ENCODE measurements at places on chromosomes 2 and 18. TPM values are rescaled to one million over a fixed set of nuclear protein-coding genes. Genes with fewer than 3 reads are reported as not detected.
A peak's percentile ranks its signal among the peaks of the same experiment; 100 is the strongest.

- DNase-seq, result no peak
These were observed 6.7 kb downstream of the TMBIM1 start for GRCh38 chr2:218285604-218286003.

DNA sequence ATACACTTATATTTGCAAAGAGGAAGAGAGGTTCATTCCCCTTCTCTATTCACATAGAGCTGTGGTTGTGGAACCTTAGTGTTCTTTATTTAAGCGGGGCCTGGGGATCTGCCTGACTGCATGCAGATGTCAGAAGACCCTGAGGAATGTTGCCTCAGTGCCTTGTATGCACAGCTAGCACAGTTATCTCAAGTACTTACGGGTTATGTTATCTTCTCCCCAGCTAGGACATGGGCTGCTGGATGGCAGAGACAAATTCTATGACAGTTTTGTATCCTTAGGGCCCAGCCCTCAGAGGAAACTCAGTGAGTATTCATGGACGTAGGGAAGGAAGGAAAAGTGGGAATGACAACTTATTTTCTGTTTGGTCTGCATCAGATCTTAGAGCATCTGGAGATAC, 37.7 kb upstream of the RTN4 start:
- DNase-seq, result no peak

RAX gene
- not detected for polyA plus RNA-seq

VWC2L gene
- not detected for polyA plus RNA-seq

GRCh38 chr18:12441475-12442034, 33.8 kb downstream of the PRELID3A start:
- DNase-seq, result no peak

DNA sequence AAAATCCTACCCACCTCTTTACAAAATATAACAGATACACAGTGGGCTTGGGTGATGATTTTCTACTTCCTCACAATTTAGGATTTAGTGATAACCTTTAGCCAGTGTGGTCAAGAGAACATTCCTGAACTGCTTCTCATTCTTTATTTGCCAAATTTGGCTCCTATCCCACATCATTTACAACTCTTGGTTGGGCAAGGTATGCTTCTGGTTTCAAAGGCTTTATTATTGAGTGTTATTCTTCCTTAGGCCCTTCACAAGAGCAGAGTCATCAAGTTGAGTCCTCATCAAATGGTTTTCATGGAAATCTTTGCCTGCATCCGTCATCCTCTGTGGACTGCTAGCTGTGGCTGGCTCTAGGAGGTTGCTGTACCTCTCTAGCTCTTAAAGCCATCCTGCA, 472.0 kb upstream of the ETAA1 start:
- DNase-seq, result peak; percentile 9

GRCh38 chr2:122205641-122206040, 450.2 kb downstream of the TSN start:
- DNase-seq, result no peak

DNA sequence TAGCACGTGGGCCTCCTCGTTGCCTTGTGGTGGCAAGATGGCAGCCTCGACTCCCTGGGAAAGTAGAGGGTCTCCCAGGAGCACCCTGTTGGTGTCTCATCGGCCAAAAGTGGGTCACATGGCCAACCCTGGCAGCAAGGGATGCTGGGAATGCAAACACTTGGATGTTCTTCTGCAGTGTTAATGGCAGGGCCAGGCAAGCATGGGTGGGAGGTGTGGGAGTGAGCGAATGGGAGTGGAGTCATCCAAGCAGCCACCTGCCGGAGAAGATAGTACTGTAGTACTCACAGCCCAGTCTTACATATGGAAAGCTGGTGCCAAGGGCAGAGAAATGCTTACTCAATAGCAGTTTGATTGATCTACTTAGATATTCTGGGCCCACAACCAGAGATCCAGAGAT, 122.2 kb downstream of the INHBB start:
- DNase-seq, result no peak

- no peak for DNase-seq
These were observed 1.4 kb upstream of the SLC20A1 start for GRCh38 chr2:112644155-112644932.

GRCh38 chr2:99971326-99971900, 171.0 kb downstream of the AFF3 start:
- DNase-seq, result no peak

DNA sequence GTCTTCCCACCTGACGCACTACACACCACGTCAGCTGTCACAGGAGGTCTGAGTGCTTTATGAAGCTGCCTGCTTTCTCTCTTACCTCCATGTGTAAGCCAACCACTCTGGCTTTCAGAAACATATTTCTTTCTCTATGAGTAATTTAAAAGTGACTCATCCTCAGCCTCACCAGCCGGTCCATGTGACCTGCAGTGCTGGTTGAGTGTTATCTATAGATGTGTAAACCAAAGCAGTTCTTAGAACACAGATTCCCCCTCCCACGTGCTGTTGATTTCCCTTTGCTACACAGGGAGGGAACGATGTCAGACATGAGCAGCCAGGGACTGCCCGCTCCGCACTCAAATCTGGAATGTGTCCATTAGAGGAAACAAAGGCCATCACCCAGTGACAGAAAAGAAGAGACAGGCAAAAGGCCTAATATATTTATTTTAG, 157.8 kb downstream of the BCL2 start:
- DNase-seq, result peak; percentile 62

ALPG gene
- not detected for polyA plus RNA-seq

DNA sequence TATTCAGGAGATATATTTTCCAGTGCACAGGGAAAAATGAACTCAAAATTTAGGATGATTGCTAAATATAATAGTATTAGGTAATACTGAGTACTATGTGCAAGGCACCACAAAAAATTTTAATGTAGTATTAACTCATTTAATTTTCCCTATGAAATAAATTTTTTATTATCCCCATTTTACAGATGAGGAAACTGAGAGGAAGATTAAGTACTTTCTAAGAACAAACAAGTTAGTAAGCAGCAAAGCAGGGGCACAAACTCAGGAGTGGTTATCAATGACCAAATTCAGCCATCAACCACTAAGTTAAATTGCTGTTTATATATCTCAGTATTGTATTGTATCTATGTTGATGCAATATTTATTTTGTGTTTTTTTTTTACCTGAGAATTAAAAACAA, 14.2 kb downstream of the SPDYA start:
- no peak for DNase-seq

GRCh38 chr2:119066272-119066804, 92.2 kb downstream of the C1QL2 start:
- no peak for DNase-seq

TGOLN2 gene
- 98.2 TPM for polyA plus RNA-seq

- no peak for DNase-seq
These were observed 149.7 kb downstream of the GLI2 start for GRCh38 chr2:120885321-120885720.

CPLX4 gene
- polyA plus RNA-seq, result not detected

- no peak for DNase-seq
These were observed 366.2 kb upstream of the LRRTM1 start for GRCh38 chr2:80670763-80671162.

DNA sequence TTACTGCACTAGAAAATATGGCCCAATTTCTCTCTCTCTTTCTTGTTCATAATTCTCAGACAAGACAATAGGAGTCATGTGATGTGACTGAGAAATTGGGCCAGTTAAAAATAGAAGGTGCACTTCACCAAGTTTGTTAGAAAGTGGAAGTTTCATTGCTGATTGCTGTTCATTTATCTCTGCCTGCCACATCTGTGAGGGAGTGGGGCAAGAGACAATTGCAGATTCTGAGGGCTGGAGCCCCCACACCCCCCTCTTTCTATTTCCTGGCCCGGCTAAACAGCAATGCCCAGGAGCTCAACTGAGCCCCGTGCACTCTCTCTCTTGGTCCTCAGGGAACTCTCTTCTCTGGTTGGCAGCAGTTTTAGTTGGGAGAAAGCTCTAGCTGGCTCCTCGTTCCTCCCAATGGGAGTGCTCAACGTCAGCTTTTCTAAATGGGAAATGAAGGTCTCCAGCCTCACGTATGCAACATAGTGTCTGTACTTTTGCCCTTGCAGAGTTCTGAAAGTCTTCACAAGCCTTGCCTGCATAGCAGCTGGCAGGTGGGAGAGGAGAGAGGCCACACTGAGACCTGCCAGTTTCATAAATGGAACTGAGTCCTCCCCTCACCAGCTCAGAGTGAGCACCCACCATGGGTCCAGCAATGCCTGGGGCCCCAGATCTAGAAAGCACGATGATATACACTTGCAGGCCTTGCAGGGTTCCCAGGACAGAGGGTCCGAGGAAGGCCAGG, 115.7 kb downstream of the MYCN start:
- no peak for DNase-seq

C1GALT1C1L gene
- polyA plus RNA-seq, result 0.38 TPM

DNA sequence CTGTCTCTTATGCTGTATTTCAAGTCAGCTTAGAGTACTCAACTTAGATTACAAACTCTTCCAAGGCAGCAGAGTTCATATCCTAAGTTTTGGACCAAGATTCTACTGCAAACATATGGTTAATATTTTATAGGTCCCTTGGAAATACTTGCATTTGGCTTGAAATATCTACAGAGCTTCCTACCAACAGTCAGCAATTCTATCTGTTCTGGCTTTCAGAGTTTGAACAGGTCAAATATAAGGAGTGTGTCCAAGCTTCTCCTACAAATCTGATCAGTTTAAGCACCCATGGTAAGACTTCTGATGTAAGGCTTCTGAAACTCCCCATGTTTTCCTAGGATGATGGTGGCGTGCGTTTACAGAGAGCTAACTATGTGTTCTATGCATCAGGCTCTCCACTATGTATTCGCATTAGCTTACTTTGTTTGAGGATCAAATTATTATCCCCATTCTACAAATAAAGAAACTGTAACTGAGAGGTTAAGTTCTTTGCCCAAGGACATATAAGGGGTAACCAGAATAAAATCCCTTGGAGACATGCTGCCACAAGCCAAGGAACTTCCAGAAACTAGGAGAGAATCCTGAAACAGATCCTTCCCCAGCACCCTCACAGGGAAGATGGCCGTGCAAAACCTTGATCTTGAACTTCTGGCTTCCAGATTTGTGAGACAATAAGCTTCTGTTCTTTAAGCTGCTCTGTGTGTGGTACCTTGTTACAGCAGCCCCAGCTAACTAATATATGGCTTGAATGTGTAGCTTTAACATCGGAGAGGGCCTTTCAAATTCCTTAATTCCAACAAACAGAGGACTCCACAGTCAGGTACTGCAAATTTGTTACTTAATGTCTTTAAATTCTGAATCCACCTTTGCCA, 55.1 kb downstream of the ATP8B1 start:
- no peak for DNase-seq

MAPRE2 gene
- 148 TPM for polyA plus RNA-seq

DNA sequence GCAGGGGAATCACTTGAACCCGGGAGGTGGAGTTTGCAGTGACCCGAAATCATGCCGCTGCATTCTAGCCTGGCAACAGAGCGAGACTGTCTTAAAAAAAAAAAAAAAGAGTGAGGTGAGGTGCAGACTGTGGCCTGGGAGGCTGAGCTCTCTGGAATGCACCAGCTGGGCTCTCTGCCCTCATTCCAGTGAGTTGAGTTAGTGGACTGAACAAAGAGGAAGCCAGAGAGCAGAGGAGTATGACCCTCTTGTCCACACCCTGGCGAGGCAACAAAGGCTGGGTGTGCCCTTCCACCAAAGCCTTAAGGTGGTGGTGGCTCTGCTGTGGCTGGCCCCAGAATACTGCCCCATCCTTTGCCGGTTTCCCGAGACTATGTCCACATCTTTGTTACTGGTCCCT, 71.3 kb upstream of the ACKR3 start:
- DNase-seq, result no peak

DTNB gene
- polyA plus RNA-seq, result 11.5 TPM

COA5 gene
- polyA plus RNA-seq, result 10.3 TPM

- no peak for DNase-seq
These were observed 849 bp upstream of the ITGB6 start for GRCh38 chr2:160200921-160201320.

DNA sequence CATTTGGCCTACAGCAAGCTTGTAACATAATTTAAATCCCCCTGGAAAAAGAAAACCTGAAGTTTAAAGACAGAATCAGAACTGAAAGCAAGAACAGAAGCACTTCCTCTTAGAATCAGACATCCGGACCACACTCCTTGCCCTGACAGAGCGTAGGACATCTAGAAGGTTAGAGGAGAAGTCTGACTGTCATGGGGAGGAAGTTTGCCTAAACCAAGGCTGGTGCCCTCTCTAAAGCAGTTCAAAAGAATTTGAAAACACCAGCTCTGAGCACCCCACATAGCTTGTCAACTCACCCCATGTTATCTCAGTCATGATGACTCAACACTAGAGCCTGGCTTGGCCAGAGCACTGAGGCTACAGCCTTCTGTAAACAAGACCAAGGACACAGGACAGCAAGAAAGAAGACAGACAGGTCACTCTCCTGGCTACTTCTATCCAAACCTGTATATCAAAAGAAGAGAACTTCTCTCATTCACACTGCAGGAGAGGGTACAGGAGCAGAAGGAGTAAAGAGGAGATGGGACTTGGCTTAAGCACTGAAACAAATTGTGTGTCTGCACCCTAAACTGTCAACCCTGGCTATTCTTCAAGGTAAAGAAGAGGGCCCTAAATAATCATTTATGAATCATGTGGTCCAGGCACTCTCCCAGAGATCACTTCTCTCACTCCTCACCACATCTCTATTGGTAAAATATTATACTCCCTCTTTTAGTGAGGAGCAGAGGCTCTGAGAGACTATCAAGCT, 198.6 kb downstream of the MEMO1 start:
- DNase-seq, result no peak

- peak; percentile 45 for DNase-seq
These were observed 74.7 kb upstream of the KCNJ3 start for GRCh38 chr2:154623819-154624218.

DNA sequence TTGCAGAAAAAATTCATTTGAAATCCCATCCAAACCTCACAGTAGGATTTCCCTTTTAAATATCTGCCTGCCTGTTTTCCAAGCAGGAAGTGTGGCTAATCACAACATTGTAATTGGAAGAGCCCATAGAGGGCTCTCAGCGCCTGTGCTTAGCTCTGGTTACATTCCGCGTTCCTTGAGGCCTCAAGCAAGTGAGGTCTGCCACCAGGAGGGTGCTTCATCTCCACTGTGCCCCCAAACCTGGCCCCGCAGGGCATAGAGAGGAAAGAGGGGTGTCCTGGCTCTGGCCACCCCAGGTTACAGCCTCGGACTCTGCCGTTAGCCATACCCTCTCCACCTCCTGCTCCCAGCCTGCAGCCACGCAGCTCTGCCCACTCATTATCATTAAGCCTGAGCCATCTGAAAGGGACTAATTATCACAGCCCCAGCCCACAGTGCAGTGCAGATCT, 214.8 kb downstream of the SP3 start:
- DNase-seq, result peak; percentile 30

DNA sequence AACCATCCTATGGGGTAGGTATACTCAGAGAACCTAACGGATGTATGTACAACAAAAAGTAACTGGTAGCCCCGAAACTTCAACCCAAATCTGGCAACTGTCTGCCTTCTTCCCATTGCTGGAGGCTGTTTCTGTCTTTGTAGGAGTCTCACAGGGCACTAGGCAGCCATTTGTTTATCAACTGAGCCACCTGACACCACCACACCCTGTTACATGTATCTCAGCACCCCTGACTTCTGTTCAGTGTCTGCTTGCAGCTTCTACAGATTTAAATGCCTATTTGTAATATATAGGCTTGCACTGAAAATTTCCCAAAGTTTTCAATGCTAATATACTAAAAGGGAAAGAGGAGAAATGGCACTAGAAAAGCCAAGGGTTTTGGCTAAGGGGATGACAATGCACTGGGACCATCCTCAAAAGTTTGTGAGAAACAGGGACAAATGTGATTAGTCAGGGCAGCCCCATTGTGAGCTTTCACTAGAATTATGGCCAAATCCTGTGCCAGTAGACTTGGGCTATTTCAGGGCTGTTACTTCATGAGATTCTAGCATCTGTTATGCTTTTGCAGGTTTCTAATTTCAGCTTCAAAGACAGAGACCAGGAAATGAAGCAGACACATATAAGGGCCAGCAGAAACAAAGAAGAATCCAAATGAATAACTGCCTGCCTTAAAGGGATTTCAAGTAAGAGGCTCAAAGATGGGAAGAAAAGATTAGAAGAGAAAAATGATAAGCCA, 103.3 kb downstream of the MYO5B start:
- no peak for DNase-seq
